H9 (cell line): ENCODE measurements at places on chromosomes 4 and X. TPM values are rescaled to one million over a fixed set of nuclear protein-coding genes. Genes with fewer than 3 reads are reported as not detected.

Gene TAF1
- 30.7 and 32.2 TPM in 2 replicates for total RNA-seq

Gene NPFFR2
- 7.3 and 8.0 TPM in 2 replicates for total RNA-seq

Gene CD38
- 0.07 and 0.57 TPM in 2 replicates for total RNA-seq

Gene MRPL1
- total RNA-seq = 39.0 and 46.2 TPM in 2 replicates

Gene ZXDA
- total RNA-seq = not detected in 2 replicates

Gene PPP4R3C
- total RNA-seq = not detected in 2 replicates

- no peak for DNase-seq
Measured at GRCh38 chr4:71445811-71446210, 107.0 kb downstream of the SLC4A4 start.

GRCh38 chr4:69497886-69498395 lies 2.2 kb upstream of the UGT2B4 start:
- DNase-seq = no peak

DNA sequence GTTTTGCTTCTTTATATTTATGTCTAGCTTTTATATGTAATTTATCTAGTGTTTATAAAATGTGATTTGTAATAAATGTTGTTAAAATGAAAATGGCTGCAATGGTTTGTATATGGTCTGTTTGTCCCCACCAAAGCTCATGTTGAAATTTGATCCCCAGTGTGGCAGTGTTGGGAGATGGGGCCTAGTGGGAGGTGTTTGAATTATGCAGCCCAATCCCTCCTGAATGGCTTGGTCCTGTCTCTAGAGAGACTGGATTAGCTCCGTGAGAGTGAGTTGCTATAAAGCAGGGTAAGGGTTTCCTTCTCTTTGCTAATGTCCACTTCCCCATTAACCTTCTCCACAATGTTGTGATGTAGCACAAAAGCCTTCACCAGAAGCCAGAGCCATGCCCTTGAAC lies 30.0 kb upstream of the JADE3 start:
- DNase-seq = peak; percentile 43

DNA sequence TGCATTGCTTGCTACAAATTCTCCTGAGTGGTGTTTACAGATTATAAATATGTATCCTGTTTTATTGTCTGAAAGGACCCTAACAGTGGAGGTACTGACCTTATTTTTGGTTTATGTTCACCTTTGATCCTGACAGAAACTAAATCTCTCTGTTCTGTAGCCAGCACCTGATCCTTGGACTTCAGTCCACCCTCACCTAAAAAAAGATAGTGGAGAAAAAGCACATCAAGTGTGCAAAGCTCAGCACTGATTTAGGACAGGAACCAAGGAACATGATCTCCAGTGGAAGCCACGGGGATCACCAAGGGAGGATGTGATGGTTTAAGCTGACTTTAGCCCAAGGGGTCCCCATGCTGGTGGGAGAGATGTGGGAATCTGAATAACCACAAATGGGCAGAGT lies 22.3 kb upstream of the C4orf54 start:
- no peak for DNase-seq

DNA sequence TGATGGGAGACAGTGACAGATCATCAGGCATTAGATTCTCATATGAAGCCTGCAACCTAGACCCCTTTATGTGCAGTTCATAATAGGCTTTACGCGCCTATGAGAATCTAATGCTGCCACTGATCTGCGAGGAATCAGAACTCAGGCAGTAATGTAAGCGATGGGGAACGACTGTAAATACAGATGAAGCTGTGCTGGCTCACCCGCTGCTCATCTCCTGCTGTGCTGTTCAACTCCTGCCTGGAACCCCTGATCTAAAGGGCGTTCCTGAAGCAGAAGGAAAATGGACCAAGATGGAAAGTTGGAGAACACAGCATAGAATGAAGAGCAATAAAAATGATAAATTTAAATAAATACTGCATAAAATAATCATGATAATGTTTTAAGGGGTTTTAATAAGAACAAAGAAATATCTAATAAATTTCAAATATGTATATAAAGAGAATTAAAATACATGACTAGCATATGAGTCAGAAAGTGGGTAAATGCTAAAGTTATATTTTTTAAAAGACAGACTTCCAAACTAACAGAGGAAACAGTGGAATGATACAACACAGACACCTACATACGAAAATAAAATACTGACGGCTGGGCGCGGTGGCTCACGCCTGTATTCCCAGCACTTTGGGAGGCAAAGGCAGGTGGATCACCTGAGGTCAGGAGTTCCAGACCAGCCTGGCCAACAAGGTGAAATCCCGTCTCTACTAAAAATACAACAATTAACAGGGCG lies 59.2 kb downstream of the RBM47 start:
- no peak for DNase-seq

- DNase-seq = no peak
Measured at GRCh38 chr4:102715057-102715456, 45.7 kb downstream of the MANBA start.

- DNase-seq = no peak
Measured at GRCh38 chr4:10128761-10129160, 12.2 kb upstream of the WDR1 start.

DNA sequence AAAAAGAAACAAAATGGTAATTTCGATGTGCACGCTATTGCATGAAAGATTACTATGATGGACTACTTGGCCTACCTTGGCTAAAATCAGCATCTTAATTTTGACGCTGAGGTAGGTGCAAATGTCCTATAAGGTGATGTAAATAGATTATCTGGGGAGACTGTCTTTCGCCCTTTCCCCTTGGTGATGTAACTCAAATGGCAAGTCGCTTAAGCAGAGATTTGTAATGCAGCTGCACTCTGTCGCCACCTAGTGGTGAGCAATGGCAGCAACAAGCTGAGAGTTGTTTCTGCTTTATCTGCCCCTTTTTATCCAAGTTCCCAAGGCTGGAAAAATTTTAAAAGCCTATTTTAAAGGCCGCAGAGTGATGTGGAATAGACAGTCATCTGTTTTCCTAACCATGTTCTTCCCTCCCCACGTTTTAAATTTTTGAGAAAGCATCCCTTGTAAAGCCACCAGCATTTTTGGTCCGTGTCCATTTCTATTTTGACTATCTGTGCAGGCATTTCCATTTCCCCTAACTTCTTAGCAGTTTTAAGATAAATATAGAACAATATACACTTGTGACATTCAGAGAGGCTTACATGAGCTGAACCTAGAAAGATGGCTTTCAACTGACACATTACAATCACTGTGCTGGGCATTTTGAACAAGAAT lies 62.4 kb upstream of the PDLIM3 start:
- DNase-seq = peak; percentile 73

GRCh38 chr4:5718411-5718810 lies 7.4 kb downstream of the EVC start:
- no peak for DNase-seq

DNA sequence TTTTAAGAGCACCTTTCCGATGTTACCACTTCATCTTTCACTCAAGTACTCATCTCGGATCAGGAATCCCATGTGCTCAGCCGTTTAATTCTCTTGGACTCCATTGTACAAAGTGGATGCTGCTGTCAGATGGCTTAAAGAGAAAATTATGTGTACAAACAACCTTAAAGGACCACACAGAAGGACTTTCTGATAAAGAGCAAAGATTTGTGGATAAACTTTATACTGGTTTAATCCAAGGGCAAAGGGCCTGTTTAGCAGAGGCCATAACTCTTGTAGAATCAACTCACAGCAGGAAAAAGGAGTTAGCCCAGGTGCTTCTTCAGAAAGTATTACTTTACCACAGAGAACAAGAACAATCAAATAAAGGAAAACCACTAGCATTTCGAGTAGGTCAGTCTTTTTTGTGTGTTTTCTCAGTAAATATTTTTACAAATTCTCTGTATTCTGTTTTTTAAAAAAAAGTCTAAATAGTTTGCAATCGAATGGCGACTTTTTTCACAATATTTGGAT lies 20.1 kb downstream of the MMAA start:
- DNase-seq = no peak

DNA sequence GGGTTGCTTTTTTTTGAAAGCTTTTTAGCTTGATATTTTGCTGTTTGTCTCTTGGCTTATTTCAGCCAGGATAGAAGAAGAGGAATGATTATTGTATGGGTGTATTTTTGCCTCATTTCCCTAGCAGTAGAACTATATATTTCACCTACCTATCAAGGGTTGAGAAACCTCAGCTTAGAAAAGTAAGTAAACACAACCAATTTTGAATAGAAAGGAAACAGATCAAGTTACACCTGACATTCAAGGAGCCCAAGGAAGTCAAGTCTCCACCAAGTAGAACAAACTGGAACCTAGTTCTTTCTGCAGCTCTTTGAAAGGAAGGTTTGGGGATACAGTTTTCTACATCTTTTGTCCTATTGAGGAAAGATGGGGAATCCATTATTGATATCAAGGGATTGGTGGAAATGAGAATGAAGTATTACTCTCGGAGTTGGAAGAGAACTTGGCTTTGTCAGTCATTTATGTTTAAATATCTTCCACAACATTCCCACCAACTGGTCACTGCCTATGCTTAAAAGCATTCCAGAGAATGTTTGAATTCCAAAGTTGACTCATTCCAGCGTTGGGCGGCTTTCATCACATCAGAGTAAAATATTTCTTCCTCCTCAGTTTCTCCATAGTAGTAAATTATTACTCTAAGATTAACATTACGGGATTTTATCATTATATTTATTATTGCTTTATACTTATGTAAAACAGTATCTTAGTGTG lies 207.8 kb upstream of the CNKSR2 start:
- DNase-seq = no peak

GRCh38 chrX:110268886-110269285 lies 49.0 kb downstream of the AMMECR1 start:
- DNase-seq = no peak

DNA sequence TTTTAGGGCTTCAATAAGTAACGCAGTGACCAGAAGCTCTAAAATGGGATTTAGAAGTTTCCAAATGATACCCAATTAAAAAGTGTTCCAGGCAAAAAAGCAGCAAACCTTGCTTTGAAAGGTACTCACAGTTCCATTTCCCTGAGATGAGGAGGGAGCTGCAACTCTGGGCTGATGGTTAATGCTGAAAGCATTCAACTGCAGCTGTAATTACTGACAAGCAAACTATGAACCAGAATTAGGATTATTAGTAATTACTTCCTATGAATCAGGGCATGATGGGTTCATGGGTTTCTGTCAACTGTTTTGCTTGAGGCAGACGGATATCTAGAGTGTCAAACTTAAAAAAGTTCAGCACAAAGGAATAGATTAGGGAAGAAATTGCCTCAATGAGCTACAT lies 357.4 kb downstream of the STIM2 start:
- no peak for DNase-seq

- no peak for DNase-seq
Measured at GRCh38 chr4:147309434-147309833, 171.5 kb upstream of the EDNRA start.

DNA sequence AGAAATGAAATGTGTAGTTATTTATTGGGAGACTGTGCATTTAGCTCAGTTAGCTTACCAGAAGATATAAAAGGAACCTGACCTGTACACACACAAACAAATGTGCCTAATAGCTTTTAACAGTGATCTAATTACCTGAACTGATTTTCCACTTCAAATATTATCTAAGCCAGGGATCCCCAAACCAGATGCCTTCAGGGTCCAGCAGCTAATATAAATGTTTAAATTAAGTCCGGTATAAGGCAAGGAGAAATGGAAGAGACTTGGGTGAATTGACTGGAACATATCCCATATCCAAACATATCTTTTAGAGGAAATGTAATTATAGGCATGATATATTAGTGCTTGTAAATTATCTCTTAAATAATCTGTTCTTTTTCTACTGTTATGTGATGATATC lies 66.7 kb downstream of the CNKSR2 start:
- no peak for DNase-seq

GRCh38 chr4:4480685-4481398 lies 61.0 kb downstream of the STX18 start:
- DNase-seq = no peak

DNA sequence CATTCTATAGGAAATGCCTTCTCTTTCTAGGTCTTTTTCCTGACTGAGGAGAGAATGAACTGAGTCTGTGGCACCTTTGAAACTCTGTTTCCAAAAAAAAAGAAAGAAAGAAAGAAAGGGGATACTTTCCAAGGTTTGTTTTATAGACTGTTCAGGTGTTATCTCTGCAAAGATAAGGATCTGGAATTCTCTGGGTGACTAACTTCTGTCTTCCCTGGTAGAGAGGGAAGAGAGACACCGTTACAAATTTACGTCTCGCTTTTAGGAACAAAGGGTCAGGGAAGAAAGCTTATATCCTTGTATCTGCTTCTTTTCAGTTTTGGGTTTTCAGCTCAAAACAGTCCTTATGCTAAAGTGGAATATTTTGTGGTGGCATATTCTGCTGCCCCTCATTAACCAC lies 314.1 kb downstream of the RAPGEF2 start:
- DNase-seq = no peak

DNA sequence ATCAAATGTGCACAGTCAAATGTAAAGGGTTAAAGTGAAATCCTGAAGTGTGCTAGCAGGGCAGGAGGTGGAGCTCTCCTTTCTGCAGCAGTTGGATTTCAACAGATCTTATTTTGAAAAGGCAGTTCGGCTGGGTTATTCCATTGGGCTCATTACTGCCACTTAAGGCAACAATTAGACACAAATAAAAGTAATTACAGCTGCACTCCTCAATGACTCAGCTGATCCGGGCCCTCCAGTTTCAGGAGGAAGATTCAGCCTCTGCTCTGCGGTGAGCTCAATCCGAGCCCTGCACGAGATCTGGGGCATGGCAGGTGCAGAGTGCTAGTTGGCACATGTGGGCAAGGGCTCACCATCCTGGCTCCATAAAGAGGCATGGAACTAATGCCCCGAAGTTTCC lies 85.4 kb downstream of the PHKA2 start:
- no peak for DNase-seq

DNA sequence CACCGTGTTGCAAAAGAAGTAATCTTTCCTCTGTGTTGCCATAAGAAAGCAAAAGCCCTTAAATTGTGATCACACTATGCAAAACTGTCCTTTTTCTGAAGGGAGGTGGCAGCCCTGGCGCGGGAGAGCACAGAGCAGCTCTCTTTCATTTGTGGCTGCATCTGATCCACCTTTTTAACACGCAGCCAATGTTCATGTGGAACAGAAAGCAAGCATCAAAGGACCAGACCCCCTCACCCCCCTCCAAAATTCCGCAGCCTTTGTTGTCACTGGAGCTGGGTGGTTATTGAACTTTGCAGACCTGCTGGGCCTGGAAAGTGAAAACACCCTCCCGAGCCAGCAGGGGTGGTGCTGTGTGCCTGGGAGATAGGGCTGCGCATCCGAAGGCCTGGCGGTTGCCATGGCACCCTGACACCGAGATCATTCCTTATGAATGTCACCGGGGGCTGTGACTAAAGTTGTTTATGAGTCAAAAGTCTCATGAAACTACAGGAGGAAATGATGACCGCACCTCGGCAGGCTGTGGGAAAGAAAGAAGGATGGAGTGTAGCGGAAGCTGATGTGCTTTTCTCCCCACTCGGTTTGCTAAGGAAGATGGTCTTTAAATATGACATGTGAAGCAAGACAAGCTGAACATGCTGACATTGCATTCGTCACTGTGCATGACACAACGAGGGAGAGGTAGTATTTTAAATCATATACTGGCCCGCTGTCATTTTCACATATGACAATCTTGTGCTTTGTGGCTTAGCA lies 367.4 kb downstream of the UNC5C start:
- peak; percentile 74 for DNase-seq

GRCh38 chrX:19769467-19769866 lies 117.9 kb downstream of the SH3KBP1 start:
- DNase-seq = no peak
